ENCODE measurements at places on chromosomes 1 and 21. TPM values are rescaled to one million over a fixed set of nuclear protein-coding genes. Genes with fewer than 3 reads are reported as not detected.

DNA sequence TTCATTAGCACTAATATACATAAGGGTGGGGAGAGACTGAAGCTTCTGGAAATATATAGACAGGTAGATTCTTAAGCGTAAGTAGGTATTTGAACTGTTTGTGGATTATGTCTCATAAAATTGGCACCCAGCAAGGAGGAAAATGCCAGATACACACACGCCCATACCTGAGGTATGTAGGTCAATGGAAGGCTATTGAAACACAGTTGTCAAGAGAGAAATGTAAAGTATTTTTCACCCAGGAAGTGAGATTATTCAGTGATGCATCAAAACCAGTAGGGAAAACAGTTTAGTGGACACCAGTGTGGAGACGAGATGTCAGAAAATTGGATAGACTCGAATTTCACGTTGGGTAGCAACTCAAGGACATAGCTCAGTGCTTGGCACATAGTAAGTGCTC is 4.7 kb upstream of the RSPH1 start:
- DNase-seq, result no peak

DNA sequence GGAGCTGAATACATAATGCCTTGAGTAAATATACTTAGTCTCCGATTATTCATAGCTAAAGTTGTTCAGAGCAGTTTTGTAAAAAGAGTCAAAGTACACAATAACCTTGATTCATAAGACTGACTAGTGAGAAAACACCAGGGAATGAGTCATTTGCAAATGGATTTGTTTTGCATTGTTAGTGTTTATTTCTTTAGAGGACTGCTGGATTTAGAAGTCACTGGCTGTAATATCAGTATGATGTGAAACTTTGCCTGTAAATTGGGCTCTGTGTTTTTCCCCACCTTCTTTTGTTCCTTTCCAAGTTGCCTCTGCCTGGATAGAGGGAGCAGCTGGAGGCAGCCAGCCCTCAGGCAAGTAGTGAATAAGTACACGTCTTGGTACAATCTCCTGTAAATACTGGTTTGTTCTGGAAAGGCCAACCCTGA is 474.7 kb downstream of the NUF2 start:
- no peak for DNase-seq

DNA sequence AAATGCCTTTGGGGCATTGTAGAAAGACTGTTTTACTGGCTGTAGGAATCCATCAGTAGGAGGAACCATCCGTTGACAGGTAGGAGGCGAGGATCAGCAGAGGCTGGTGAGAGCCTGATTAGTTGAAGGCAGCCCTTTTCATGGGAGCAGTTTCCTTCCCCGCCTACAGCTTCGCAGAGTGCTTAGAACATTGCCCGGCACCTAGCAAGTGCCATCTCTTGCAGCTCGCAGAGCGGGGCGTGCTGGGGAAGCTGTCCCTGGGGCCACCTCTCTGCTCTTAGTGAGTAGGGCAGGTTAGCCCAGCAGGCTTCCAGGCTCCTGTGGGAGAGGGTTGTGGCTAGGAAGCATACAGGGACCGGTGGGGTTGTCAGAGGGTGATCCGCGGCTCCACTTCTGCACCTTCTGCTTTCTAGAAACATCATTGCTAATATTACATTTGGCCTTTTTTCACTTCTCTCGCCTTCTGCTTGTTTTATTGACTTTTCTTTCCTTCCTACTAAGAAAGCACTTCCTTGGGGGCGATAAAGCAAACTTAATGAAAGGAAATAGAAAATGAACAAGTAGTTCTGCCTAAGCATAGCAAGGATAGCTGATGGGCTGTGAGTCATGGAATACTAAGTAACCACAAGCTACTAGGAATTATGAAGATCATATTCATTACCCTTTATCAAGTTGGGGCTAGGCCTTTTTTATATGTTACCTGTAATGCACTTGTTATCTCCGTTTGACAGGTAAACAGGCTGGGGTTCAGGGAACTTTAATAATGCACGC is 176.7 kb downstream of the GALNT2 start:
- no peak for DNase-seq

GRCh38 chr1:185926588-185926987 is 192.4 kb downstream of the HMCN1 start:
- DNase-seq, result no peak

GRCh38 chr1:66351913-66352312 is 182.0 kb upstream of the SGIP1 start:
- peak; percentile 71 for DNase-seq

- DNase-seq, result no peak
These were observed 108.7 kb upstream of the ZNF678 start for GRCh38 chr1:227454686-227455085.

DNA sequence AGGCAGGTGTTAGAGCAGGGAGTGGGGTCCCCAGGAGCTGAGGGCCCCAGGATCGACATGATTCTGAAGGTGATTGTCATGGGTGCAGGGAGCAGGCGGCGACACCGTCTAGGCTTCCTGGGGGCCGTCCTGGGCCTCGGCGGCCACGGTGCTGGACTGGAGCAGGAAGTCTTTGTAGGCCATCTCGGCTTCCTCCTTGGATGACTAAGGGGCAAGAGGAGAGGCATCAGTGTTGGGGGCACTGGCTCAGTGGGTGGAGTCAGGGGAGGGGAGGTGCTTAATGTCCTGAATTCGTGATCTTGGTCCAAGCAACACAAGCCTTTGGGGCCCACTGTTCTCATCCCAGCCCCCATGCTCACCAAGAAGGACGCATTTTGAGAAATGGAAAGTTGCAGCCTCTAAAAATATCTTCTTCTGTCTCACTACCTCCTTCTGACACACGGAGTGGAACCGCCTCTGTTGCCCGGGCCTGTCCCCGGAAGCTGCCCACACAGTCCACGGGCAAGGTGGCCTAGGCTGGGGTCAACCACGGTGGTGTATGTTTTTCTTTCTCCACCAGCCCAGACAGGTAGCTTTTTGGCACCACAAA is 8.6 kb upstream of the FCMR start:
- no peak for DNase-seq

GRCh38 chr21:18384771-18385170 is 18.8 kb downstream of the TMPRSS15 start:
- no peak for DNase-seq

GRCh38 chr21:32132881-32133280 is 146.0 kb downstream of the MIS18A start:
- DNase-seq, result no peak

DNA sequence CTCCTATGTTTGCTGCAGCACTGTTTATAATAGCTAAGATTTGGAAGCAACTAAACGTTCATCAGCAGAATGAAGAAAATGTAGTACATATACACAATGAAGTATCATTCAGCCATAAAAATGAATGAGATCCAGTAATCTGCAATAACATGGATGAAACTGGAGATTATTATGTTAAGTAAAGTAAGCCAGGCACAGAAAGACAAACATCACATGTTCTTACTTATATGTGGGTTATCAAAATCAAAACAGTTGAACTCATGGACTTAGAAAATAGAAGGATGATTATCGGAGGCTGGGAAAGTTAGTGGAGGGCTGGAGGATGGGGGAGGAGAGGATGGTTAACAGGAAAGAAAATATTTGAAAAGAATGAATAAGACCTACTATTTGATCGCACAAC is 1017.6 kb downstream of the KCNT2 start:
- no peak for DNase-seq

DNA sequence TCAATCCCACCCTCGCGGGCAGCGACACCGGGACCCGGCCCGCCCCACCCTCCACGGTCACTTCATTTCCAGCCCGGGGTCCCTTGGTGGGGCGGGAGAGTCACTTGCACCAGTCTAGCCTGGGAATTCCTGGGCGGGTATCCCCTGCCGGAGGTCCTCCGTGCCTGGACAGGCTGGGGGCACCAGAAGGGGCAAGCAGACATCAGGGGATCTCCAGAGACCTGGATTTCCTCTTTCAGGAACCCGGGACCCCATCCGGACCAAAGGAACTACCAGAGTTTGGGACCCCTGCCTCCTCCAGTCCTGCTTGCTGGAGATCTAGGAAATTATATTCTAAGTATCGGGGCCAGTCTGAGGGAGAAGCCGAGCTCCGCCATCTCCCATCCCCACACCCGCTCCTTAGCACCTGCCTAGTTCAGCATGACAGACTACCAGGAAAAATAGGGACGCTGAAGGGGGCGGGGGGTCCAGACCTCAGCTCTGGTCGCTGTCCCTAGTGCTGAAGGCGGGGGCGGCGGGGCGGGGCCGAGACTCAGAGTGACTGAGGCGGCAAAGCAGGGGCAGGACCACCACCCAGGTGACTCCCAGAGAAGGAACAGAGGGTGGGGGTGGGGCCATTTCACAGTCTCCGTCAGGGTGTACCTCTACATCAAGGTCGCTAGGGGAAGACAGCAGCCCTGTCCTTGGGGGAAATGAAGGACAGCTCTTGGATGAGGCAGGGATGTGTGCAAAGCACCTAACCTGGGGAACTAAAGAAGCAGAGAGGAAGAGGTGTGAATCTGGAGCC is 832 bp downstream of the HCN3 start:
- peak; percentile 84 for DNase-seq

- no peak for DNase-seq
These were observed 146.5 kb downstream of the SLC45A1 start for GRCh38 chr1:8464377-8464776.

- no peak for DNase-seq
These were observed 27.9 kb upstream of the BATF3 start for GRCh38 chr1:212727386-212728181.

GRCh38 chr21:31720330-31720729 is 11.6 kb downstream of the SCAF4 start:
- no peak for DNase-seq

- no peak for DNase-seq
These were observed 21.8 kb downstream of the RSPH1 start for GRCh38 chr21:42474043-42474831.

DNA sequence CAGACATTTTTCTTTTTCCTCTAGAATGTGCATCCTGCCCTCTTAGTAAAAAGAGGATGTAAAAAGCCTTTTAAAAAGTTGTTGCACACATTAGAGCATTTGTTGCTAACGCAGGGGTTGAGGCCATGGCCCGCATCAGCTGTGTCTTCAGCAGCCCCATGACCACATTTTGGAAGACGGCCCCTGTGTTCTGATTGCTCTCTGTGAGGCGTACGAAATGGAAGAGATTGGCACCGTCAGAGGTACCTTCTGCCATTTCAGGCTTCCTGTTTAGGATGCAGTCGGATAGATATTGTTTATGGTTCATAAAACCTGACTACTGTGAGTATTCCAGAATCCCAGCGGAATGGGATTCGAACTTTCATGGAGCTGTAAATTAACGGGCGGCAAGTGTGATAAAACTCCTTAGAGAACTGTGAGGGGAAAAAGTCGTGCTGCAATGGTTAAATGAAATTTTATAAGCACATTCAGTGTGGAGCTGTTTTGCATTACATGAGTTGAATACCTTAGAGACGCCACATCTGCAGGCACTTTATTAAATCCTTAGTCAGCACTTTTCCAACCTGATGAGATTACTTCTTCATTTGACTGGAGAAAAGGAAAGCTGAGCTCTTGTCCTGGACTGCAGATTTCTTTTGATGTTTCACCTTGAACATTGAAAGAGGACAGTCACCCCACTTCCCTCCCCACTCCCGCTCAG is 273.9 kb downstream of the TM2D1 start:
- DNase-seq, result no peak

GRCh38 chr1:184482136-184482535 is 95.3 kb downstream of the C1orf21 start:
- DNase-seq, result no peak

DNA sequence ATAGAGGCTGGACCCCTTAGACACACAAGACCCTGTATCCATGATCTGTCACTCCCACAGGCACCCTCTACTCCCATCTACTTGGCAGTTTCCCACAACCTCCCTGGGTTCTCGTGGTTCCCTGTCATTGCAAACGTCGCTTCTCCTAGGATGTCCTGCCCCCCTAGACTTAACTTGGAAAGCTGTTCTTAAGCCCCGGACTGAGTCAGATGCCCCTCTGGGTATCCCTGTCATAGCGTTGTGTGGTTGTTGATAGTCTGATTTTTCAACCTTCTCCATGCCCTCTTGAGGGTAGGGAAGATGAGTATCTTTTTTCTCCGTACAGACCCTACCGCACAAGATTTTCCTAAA is 11.8 kb downstream of the RCC1 start:
- DNase-seq, result no peak

DNA sequence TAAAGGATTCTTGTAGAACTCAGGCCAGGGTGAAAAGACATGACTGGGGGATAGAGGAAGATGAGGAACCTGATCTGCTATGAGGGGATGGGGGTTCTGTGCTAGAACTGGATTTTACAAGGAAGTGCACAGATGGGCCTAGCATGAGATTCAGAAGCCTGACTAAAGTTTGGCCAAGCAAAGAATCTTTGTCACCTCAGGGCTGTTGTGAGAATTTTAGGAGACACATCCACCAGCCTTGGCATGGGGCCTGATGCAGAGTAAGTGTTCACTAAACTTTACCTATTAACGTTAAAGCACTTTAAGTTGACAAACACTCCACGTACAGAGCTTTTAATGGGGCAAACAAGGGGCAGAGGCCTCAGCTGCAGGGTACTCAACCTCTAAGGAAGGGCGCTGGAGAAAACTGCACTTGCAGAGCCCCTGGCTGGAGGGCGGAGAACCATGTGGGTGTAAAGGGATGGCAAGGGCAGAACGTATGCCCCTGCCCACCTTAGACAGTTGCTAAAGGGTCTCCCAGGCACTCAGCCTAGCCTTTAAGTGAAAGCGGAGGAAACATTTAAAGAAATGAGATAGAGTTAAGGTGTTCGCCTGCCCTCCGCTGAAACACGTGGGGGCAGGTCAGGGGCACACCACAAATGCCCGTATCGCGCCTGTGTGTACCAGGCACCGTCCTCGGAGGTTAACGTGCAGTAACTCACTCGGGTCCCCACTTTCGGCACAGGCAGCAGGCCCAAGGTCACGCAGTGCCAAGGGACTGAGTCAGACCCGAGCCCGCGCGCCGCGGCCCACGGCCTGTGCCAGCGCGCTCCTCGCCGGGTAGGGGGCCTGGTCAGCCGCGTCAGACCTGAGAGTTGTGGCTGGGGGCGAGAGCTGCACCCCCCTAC is 990 bp upstream of the MRPS6 start:
- no peak for DNase-seq

DNA sequence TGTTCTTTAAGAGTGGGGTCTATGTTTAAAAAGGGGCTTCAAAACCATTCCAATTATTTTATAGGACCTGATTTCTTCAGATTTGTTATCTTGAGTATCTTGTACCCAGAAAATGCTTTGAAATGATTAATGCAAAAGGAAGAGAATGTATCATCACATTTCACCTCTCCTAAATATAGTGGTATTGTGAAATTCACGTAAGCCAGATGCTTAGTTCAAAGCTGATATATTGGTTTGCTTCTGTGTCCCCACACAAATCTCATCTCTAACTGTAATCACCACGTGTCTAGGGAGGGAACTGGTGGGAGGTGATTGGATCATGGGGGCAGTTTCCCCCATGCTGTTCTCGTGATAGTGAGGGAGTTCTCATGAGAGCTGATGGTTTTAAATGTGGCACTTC is 8.5 kb downstream of the SOAT1 start:
- no peak for DNase-seq

GRCh38 chr1:112878321-112878720 is 77.7 kb downstream of the SLC16A1 start:
- DNase-seq, result no peak

- DNase-seq, result peak; percentile 57
These were observed 32.6 kb upstream of the SPOCD1 start for GRCh38 chr1:31848381-31848897.

FCAMR gene
- not detected for total RNA-seq

SPATA45 gene
- not detected for total RNA-seq

RAB7B gene
- not detected for total RNA-seq

KRTAP19-5 gene
- total RNA-seq, result not detected

SLC22A15 gene
- 0.27 TPM for total RNA-seq

ZBTB8B gene
- total RNA-seq, result not detected

LRRN2 gene
- not detected for total RNA-seq

PSMG1 gene
- 16.1 TPM for total RNA-seq

KIRREL1 gene
- total RNA-seq, result not detected

LRRC3 gene
- total RNA-seq, result 0.91 TPM

CELA3A gene
- total RNA-seq, result not detected

PCP4L1 gene
- not detected for total RNA-seq

All from naive thymus-derived CD8-positive, alpha-beta T cell (primary cell).